ENCODE measurements at places on chromosomes 5 and 9.

DNA sequence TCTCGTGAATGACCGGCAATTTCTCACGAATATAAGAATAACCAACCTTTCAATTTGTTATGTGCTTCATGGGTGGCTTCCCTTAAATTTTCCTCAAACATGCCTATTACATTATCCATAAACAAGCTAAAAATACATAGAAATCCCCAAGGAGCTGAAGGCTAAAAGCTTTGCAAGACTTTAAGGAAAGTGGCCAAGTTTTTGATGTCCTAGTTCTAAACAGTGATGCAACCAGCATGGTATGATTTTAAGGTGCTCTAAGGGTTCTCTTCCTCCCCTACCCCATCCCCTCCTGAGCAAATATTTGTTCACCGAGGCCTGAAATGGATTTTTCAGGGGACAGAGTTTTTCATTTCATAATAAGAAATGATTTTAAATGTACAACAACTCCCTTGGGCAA lies 79.8 kb downstream of the RGS7BP start:
- no peak for DNase-seq

DNA sequence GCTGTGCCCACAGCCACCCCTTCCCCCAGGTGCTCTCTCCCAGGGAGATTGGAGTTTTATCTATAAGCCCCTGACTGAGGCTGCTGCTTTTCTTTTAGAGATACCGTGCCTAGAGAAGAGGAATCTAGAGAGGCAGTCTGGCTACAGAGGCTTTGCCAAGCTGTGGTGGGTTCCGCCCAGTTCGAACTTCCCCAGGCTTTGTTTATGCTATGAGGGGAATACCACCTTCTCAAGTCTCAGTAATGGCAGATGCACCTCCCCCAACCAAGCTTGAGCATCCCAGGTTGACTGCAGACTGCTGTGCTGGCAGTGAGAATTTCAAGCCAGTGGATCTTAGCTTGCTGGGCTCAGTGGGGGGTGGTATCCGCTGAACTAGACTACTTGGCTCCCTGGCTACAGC lies 157.4 kb downstream of the CAAP1 start:
- DNase-seq: no peak

GRCh38 chr9:136975644-136976043 lies 1.7 kb upstream of the PTGDS start:
- DNase-seq: peak; percentile 60

DNA sequence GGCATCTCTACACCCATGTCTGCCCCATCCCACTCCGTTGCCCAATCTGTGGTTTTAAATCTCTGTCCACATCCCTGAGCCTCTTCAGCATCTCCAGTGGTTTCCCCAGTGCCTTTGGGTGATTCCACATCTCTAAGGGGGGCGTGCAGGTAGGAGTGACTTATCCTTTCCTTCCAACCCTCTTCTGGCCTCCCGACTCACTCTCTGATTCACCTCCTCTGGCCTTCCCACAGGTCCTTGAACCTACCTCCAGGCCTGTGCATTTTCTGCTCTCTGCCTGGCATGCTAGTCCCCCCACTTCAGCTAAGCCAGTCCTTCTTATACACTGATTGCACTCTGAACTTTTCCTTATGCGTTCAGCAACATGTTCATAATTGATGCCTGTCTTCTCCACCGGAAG lies 99.0 kb downstream of the RALGPS1 start:
- DNase-seq: peak; percentile 17

- DNase-seq: no peak
These were observed 330.5 kb upstream of the IRX4 start for GRCh38 chr5:2213121-2213730.
